ENCODE measurements at places on chromosomes 7 and 10. TPM values are rescaled to one million over a fixed set of nuclear protein-coding genes. Genes with fewer than 3 reads are reported as not detected.

The DEPP1 gene
- 0.60 TPM for total RNA-seq

The HSPA12A gene
- 10.3 TPM for total RNA-seq

The STEAP4 gene
- 0.03 TPM for total RNA-seq

The INMT gene
- total RNA-seq: not detected

The PTEN gene
- total RNA-seq: 51.3 TPM

The WNT8B gene
- not detected for total RNA-seq

The KAZALD1 gene
- total RNA-seq: 0.32 TPM

The MYH16 gene
- 1.3 TPM for total RNA-seq

The PLOD3 gene
- total RNA-seq: 80.6 TPM

The CAV2 gene
- 280 TPM for total RNA-seq

The FZD8 gene
- total RNA-seq: 7.0 TPM

The HKDC1 gene
- 0.48 TPM for total RNA-seq

The CDHR3 gene
- 1.7 TPM for total RNA-seq

The CALY gene
- not detected for total RNA-seq

The GPER1 gene
- total RNA-seq: 0.07 TPM

The NXPH1 gene
- total RNA-seq: not detected

The ADD3 gene
- total RNA-seq: 30.3 TPM

The PRF1 gene
- total RNA-seq: not detected

The LBX1 gene
- not detected for total RNA-seq

The SLC18A3 gene
- total RNA-seq: not detected

The CYP26C1 gene
- total RNA-seq: not detected

The ASB15 gene
- total RNA-seq: not detected

The HUS1 gene
- 23.0 TPM for total RNA-seq

The CYREN gene
- total RNA-seq: 59.5 TPM

The PAX4 gene
- not detected for total RNA-seq

The PTPRE gene
- total RNA-seq: 14.9 TPM

The MUC12 gene
- total RNA-seq: 0.21 TPM

The PNPLA8 gene
- total RNA-seq: 17.4 TPM

The GPR15LG gene
- total RNA-seq: not detected

The TMEM178B gene
- not detected for total RNA-seq

The CC2D2B gene
- 0.24 TPM for total RNA-seq

The UBE2D1 gene
- total RNA-seq: 16.4 TPM

The TCAF2 gene
- total RNA-seq: 0.14 TPM

The MYO3A gene
- not detected for total RNA-seq

The KCNIP2 gene
- 0.44 TPM for total RNA-seq

The SPDYE18 gene
- total RNA-seq: not detected

The VGF gene
- total RNA-seq: 0.14 TPM

The CPA4 gene
- 65.2 TPM for total RNA-seq
